ENCODE measurements at places on chromosomes 2 and 18.

DNA sequence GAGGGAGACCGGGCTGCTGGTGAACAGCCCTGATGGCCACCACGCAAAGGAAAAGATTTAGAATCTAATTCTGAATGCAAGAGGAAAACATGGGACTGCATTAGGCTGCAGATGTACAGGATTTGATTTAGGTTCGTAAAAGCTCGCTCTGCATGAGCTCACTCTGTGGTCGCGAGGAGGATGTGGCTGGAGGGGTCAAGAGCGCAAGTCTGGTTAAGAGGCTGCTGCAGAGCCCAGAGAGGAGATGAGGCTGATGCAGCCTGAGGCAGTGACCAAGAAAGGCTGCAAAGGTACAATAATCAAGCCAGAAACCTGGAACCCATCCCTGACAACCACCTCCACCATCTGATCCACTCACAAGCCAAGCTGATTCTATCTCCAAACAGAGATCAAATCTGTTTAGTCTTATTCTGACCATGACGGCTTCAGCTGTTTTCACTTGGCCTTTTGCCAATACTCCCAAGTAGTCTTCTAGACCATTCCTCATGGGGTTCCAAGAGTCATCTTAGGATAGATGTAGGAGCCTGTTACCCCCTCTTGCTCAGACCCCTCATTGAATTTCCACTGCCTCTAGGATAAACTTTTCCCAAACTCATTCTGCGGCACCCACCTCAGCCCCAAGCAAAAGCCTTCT, 58.9 kb upstream of the ARL4C start:
- peak; percentile 83 for DNase-seq

- peak; percentile 78 for DNase-seq
Observed at GRCh38 chr2:98912221-98912851, 23.7 kb downstream of the CRACDL start.

- peak; percentile 17 for DNase-seq
Observed at GRCh38 chr2:176056406-176056805, 27.4 kb downstream of the EVX2 start.

DNA sequence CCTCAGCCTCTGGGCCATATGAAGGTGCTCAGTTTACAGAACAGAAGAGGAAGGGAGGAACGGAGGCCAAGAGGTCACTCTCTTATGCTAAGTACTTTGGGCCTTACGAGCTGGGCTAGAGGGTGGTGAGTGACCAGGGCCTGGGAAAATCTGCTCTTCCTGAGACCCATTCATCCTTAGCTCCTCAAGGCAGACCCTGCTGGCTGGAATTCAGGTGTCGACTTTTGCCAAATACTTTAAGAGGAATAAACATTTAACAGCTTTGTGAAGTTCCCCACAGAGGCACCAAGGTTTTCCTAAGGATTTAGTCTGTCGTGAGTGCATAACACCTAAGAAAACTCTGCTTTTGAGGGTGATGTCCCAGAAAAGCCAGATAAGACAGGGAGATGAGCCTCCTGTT, 129.7 kb upstream of the SIX2 start:
- DNase-seq = no peak

DNA sequence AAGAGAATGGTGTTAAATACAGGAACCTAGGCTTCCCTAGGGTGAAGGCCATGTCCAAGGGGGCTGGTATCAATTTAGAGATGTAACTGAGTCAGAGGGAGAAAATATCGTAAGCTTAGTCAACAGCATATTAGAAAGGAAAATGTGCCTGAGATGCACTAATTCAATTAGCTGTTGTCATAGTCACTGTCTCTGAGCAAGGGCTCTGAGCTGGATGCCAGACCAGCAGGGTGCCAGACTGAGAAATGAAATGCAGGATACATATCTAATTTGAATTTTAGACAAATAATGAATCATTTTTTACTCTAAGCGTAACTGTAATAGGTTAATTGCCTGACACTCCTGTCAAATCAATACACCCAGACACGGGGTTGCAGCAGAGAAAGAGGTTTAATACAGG, 11.4 kb upstream of the SLC35F6 start:
- no peak for DNase-seq

Measured in ELR (cell line).